ENCODE measurements at places on chromosomes 12 and 14.

DNA sequence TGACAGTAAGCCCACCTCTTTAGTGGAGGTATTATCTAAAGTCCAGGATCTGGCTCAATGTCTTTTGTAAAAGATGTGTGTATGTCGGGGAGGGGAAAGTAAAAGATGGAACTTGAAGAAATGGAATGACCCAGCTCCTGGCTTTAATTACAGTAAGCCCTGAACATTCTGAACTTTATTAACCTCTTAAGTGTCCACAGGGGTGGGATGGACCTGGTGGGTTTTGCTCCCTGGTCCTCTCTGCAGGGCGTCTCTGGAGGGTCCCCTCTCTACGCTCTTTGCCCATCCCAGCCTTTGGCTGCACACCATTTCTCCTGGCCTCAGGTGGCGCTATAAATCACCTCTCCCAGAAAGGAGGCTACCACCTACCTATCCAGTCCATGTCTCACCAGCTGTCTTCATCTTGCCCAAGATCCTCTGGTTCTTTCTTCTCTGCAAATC, 3.7 kb upstream of the CISTR start:
- DNase-seq: no peak

GRCh38 chr12:103279444-103279843, 216.3 kb downstream of the C12orf42 start:
- DNase-seq: no peak

GRCh38 chr12:57370072-57370471, 60.8 kb downstream of the R3HDM2 start:
- no peak for DNase-seq

GRCh38 chr12:51901881-51902280, 5.4 kb upstream of the ACVRL1 start:
- no peak for DNase-seq

DNA sequence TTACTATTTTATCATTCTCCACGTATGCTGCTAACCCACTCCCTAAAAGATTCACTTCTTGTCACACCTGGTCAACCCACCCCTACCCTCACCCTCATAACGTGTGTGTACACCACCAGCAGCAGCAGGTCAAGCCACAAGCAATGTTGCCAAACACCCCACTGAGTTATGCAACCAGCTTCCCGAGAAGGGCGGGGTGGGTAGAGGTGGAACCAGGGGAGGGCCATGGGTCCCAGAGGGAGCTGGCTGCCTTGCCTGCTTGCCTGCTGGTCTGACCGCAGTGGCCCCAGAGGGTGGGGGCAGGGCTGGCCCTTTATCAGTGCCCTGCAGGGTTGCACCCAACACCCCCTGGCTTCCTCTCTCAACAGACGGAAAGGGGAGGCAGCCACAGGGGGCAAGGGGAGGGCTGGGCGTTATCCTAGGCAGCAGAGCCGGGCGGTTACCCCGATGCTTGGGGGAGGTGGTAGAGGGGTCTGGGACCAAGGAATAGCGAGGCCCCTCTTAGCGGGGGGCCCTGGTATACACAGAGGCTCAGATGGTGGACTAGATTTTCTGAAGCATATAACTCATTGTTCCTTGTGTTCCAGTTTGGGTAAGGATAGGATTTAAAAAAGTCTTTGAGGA, 3.5 kb upstream of the NFE2 start:
- DNase-seq: no peak

- DNase-seq: no peak
These were observed 170.1 kb upstream of the AMIGO2 start for GRCh38 chr12:47249719-47250357.

DNA sequence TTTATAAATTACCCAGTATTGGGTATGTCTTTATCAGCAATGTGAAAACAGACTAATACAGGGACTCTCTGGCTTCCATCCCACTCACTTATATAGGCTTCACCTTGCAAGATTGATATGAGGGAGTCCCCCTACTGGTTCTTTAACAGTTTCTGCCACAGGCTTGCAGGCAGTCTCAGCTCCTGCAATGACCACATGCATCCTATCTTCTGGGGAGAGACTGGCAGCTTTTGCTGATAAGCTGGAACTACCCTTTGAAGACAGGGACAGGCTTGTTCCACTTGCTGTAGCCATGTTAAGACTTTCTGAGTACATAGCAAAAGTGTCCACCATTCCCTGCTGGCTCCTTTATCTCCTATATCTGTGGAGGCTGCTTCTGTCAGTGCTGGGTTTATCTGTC, 531.7 kb upstream of the FLRT2 start:
- DNase-seq: no peak

DNA sequence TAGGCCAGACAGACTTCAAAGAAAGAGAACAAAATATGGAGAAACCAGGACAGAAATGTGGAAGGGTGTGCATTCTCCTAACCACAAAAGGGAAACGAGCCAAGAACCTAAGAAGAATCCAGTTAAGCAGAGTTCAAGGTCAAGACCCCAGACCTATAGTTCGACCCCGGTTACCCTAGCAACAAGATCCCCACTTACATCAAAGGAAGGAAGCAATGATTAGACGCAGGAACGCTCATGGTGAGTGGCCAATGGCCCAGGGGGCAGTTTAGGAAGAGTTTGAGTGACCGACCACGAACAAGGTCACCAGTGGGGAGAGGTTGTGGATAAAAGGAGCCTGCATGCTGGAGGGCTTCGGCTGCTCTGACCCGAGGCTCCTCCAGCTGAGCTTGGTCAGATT, 36.2 kb downstream of the OAS2 start:
- no peak for DNase-seq

GRCh38 chr14:72732022-72732780, 161.7 kb downstream of the DPF3 start:
- no peak for DNase-seq

GRCh38 chr12:127257366-127257935, 1009.5 kb upstream of the TMEM132C start:
- no peak for DNase-seq

DNA sequence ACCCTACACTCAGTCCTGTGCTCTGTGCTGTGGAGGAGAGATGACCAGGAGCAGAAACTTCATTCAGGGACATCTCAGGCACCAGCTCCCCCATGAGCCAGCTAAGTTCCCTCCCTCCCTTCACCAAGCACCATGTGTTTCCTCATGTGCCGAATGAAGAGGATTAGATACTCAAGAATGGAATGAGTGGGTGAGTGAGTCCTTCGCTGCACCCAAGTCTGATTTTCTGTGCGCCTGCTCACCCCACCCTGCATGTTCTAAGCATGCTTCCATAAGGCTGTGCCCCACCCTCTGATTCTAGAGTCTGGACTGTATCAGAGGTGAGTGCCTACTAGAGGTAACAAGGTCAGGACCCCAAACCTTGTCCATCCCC, 12.1 kb downstream of the SERPINA5 start:
- DNase-seq: no peak

DNA sequence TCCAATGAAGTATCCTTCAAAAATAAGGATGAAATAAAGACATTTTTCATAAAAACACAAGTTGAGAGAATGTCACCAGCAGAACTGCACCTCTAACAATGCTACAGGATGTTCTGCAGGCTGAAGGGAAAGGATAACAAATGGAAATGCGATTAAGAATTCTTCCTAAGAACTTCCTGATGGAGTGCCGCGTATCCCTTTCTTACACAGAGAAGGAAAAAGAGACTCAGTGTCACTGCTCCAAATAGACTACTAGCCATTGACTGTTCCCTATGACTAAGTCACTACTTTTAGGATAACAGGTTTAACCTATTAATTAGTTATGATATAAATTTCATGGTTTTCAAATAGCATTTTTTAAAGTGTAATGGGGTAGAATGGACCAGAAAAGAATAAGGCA, 3.2 kb downstream of the ANO2 start:
- DNase-seq: no peak

DNA sequence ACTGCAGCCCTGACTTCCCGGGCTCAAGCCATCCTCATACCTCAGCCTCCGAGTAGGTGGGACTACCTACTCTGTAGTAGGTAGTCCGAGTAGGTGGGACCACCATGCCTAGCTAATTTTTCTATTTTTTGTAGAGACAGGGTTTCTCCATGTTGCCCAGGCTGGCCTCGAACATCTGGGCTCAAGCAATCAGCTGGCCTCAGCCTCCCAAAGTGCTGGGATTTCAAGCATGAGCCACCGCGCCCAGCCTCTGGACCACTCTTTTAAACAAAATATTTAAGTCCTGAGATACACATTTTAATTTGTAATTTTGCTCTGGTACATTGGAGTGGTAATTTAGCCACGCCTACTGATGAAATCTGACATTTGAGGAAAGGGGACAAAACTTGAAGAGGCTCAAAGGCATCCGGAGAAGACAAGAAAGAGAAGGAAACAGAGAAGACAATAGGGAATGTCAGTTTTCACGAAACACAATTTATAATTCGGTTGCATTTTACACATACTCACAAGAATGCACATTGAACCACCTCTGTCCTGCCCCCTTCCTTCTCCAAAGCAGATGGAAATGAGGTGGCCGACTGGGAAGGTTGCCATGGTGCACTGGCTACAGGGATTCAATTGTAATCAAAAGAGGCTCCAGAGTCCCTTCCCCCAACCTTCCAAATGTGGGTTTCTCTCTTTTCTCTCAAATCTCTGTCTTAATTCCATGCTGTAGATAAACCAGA, 9.7 kb upstream of the TUBA1A start:
- no peak for DNase-seq

DNA sequence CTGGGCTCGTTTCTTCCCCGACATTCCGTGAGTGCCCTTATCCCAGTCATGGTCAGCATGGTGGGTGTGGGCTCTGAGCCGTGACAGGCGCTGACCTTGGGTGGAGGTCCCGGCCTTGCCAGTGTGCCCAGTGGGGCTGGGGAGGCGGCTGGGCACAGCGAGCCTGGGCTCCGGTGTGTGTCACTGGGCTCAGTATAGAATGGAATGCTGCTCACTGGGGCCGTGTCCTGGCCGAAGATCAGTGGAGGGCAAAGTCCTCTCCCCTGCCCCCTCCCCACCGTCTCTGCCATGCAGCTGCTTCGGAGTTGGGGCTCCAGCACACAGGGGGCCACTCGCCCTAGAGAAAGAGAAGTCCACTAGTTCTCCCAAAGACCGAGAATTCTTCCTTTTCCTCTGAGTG, 164.4 kb downstream of the TSPAN9 start:
- no peak for DNase-seq

DNA sequence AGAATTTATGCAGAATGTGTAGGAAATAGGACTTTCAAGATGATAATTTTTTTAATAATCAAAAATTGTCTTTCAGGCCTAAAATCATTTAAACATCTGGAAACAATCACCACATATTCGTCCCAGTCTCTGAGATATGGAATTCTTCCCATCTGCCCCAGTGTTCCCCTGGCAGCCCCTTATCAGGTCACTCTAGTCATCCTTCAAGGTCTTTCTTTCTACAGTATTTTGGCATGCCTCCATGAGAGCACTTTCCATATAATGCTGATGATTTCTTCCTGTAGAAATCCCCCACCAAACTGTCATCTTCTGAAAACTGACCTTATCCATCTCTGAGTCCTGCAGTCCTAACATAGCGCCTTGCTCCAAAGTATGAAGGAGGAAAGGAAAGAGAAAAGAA, 422.1 kb downstream of the RPS29 start:
- DNase-seq: no peak

DNA sequence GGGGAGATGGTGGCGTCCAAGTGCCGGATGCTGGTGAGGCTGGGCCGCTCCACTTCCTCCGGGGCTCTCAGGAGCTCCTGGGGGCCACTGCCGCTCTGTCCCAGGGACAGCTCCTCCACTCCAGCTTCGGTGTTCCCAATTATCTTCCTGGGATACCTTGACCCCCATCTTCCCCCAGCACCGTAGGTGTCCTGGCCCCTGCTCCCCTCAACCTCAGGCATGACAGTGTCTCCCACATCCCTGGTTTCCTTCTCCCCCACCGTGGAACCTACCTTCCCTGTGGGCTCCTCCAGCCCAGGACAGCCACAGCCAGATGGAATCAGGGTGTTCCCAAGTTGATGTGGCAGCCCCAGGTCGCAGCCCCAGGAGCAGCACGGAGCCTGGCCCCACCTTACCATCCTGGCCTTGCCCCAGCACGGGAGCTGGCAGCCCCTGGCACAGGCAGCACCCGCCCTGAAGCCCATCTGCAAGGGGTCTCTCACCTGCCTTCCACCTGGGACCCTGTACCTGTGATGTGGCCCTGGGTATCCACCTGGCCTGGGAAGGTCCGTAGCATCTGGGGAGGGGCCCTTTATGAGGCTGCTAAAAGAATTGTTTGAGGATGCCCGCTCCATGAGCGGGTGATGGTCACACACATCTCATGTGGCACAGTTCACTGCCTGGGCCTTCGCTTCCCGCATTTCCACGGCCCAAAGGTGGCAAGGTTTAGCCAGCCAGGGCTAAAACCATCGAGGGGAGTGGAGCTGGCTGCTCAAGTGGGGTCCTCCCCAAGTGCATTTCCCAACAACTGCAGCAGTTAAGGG, 4.1 kb downstream of the TMEM121 start:
- DNase-seq: no peak

- no peak for DNase-seq
These were observed 252.4 kb upstream of the EGLN3 start for GRCh38 chr14:34203251-34203722.

GRCh38 chr14:59261334-59261733, 72.9 kb downstream of the DAAM1 start:
- DNase-seq: no peak

DNA sequence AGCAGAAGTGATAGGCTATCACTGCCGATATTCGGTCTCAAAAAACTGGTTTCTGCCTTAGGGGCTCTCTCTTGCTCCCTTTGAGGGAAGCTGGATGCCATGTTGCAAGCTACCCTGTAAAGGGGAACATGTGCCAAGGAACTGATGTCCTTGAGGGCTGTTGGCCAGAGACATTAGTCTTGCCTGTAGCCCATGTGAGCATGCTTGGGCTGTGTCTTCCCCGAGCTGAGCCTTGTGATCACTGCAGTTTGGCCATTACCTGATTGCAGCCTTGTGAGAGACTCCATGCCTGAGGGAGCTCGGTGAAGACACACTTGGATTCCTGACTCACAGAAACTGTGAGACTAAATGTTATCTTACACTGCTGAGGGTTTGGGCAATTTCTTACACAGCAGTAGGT, 18.8 kb downstream of the RTRAF start:
- no peak for DNase-seq

DNA sequence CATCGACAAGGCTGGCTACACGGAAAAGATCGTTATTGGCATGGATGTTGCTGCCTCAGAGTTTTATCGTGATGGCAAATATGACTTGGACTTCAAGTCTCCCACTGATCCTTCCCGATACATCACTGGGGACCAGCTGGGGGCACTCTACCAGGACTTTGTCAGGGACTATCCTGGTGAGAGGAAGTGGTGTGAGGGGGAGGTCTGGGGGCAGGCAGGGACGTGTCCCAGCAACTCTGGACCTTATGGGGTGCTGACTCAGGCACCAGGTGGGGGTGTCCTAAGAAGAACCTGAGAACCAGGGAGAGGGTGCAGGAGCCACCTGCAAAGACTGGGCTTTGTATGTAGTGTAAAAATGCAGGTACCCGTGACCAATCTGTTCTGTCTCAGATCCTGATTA, 5.2 kb downstream of the ENO2 start:
- DNase-seq: no peak

Data from stimulated activated CD4-positive, alpha-beta T cell treated with anti-CD3 and anti-CD28 coated beads, TNF-alpha, amount 100 ng/mL, for 1 hour (primary cell).